Stimulated activated CD4-positive, alpha-beta T cell treated with anti-CD3 and anti-CD28 coated beads, Interleukin-15, amount 100 ng/mL, for 1 hour (primary cell): ENCODE measurements at places on chromosomes 4 and X.
A peak's percentile ranks its signal among the peaks of the same experiment; 100 is the strongest.

DNA sequence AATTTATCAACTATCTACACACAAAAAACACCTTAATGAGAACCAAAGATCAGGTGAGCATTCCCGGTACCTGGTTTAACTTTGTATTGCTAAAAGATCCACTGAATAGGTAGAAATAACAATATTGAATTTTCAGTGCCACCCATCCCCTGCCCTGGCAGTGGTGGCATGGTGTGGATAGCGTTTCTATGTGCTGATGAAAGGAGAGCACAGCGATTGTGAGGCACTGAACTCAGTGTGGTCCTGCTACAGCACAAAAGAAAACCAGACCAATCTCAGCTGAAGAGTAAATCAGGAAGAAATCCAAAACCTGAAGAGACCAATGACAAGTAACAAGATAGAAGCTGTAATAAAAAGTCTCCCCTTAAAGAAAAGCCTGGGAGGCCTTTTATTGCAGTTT, 984.6 kb upstream of the AGA start:
- DNase-seq, result no peak

DNA sequence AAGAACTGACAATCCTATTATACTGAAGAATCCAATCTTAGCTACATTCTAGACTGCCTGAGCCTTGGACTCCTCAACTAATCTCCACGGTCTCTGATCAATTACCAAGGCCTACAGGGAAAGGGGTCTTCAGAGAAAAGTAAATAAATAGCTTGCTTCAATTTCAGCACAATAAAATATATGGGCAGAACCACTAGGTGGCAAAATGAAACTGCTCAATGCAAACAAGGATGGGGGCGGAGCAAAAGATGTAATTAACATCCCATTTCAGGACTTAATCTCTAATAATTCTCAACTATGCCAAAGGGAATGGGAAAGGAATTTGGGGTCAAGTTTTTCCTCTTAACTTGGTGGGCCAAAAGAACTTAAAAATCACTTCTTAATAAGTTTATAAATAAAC, 78.4 kb upstream of the MAP3K15 start:
- no peak for DNase-seq

- DNase-seq, result no peak
Measured at GRCh38 chr4:124941267-124941666, 228.7 kb upstream of the ANKRD50 start.

DNA sequence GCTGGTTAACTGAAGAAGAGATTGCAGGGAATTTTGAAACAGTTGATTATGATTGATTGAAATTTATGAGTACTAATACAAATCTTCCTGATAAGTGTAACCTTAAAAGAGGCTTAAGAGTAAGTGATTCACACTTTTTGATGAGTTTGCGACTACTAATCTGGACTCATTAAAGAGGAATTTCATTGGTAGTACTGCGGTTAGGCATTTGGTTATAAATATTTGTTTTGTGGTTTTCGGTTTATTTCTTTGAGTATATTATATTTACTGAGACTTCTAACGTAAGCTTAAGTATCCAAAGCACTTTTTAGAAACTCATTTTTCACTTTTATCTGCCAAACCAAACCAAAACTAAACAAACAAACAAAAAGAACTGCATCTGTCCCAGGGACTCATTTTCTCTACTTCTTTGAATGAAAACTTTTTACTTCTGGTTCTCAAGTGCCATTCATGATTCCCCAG, 20.7 kb downstream of the SLIT2 start:
- DNase-seq, result no peak

DNA sequence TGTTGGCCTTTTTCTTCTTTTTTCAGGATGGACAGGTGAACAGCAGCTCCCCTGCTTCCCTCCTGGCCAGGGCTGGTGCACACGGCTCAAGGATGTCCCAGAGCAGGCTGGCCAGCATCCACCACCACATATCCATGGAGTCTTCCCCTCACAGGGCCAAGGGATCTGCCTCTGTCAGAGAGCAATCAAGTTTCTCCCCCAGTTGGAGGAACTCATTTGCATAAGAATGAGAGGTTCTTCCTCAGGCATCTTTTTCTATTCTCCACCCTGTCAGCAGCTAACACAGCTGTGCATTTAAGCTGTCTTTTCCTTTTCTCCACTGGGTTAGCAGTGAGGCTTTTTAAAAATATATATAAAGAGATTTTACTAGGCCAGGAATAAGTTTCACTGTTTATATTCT, 143.8 kb downstream of the ANAPC10 start:
- DNase-seq, result no peak

DNA sequence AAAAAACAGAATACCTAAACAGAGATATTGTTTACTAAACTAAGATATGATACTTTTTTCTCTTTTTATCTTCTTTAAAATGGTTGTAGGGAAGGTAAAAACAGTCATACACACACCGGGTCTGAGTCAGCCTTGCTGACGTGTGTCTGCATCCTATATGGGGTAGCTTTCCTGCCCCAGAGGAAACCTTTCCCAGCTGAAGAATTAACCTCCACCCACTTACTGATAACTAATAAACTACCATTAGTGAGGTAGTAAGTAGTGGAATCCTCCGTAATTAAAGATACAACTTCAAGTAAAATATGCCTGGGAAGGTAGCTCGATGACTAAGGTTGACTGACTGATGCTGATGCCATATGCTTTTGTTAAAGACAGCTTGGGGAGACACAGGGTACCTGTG, 312.2 kb downstream of the DCTD start:
- no peak for DNase-seq

- no peak for DNase-seq
Measured at GRCh38 chr4:169070895-169071218, 60.8 kb upstream of the CBR4 start.

GRCh38 chrX:117538178-117539089, 578.2 kb downstream of the KLHL13 start:
- no peak for DNase-seq

GRCh38 chr4:186416451-186417060, 138.8 kb downstream of the MTNR1A start:
- DNase-seq, result no peak

DNA sequence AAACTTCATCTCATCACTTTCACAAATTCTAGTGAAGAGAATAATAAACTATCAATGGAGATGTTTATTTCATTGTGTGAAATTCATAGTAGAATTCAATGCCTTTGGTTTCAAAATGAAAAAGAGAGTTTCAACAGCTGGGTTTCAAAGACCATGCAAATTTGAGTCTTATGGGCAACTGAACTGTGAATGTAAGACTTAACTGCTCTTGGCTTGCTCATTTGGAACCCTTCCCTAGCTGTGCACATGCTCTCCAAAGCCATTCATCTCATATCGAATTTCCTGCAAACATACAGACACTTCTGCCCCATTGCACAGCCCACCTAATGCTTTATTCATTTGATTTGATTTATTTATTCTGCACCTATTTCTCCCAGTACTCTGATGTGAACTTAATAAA, 154.5 kb downstream of the GRXCR1 start:
- no peak for DNase-seq

DNA sequence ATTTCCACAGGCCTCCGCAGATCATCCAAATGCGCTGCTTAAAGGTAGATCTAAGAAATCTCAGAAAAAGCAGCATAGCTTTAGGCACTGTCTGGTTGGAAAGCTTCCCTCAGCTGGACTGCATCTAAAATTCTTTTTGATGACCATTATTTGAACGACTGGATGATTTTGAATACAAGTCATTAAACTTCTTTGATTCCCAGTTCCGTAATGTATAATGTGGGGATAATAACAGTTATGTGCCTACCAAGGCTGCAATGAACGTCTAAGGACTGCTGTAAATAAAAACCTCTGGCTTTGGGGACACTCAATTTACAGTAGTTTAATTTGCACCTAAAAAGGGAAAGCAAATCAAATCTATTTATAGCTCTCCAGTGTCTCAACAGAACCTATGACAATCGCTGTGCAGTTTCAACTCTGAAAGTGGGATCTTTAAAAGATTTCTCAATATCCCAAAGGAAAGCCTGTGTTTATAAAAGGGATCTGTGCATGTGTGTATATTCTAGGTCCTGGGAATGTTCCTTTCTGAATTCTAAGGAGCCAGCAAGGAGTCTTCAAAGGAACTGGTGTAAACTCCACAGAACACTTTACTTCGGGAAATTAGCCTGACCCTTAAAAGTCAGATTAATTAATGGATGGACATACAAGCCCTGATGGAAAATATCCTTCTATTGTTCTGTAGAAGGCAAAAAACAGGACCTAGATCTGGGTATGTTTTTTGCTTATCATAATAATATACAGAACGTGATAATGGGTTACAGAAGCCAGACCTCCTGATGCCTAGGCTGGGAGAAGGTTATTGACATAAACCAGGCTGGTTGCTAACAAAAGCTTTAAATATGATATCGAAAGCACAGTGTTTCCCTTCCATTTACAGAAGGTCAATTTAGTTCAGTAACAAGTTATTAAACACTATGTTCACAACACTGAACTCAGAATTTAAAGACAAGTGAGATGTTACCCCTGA, 53.4 kb downstream of the AFAP1 start:
- no peak for DNase-seq

GRCh38 chrX:104427073-104427472, 138.9 kb upstream of the IL1RAPL2 start:
- DNase-seq, result no peak

GRCh38 chr4:115865736-115866135, 752.3 kb upstream of the NDST4 start:
- no peak for DNase-seq

DNA sequence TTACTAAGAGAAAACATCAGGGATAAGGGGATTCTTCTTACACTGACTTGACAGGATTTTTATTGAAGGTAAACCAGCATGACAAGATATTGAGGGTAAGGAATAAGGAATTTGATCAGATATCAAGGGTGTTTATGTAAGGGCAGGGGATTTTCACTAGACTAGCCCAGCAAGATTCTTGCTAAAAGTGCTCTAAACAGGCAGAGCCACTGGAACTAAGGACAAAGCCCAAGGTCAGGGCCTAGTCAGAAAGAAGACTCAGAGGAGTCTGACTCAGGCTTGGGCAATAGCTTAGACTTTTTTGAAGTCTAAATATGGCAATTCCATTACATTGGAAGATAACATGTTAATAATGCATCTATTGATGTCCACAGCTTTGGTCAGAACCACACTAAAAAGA, 6.5 kb upstream of the GLRA3 start:
- DNase-seq, result no peak

DNA sequence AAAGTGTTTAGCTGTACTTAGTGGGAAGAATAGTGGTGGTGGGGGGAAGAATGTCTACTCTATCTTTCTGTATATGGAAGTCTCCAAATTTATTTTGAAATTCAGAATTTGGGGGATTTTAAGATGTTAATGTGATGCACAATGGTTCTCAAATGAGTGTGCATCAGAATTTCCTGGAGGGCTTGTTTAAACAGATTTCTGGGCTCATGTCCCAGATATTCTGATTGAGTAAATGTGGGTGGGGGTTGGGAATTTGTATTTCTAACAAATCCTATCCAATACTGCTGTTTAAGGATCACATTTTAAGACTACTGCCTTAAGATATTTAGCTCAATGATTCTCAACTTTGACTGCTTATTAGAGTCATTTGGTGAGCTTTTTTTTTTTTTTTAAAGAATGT, 15.1 kb upstream of the INTS6L start:
- no peak for DNase-seq

DNA sequence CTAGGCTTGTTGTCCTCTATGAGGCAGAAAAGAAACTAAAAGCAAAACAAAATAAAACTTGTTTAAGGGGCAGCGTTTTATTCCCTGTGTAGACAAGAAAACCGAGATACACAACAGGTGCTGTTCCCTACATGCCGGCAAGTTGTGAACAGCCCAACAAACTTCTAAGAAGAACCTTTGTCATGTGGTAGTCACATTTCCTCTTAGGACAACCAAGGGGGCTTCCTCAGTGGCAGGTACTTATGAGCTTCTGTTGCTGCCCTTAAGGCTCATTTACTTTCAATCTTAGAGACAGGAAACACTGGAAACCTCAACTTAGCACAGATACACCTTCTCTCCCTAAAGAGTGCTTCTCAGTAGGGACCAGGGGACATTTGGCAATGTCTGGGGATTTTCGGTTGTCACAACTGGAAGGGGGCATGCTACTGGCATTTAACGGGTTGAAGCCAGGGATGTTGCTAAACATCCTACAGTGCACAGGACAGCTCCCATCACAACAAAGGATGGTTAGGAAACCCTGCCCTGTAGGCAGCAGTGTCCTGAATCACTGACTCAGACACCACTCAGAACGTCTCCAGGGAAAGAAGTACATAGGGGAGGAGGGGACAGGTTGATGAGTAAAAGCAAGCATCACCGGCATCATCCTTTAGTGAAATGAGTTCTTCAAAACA, 111.0 kb downstream of the ASB9 start:
- DNase-seq, result no peak

GRCh38 chrX:47502316-47503125, 19.5 kb upstream of the ZNF41 start:
- no peak for DNase-seq

GRCh38 chr4:8503801-8504200, 63.2 kb downstream of the TRMT44 start:
- DNase-seq, result no peak

GRCh38 chr4:138562544-138562991, 320.4 kb upstream of the SLC7A11 start:
- DNase-seq, result no peak

DNA sequence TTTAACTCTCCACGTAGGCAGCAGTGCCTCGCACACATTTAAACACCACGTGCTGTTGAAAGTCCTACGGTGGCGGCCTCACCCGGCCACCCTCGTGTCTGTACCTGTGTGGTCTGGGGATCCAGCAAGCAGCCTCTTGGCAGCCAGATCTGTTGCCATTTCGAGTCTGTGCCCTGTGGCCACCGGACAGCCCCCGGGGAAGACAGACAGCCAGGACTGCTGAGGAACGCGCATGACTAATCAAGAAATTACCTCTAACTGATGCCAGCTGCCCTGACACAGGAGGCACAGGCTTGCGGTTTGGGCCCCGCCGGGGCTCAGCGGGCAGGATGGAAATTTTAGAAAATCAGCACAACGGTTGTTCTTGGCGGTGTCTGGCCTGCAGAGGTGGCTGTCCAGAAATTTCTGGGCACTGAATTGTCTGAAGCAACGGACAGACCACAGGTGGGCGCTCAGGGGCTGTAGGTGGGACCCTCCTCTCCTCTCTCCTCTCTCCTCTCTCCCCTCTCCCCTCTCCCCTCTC, 15.6 kb upstream of the ASMTL start:
- peak; percentile 56 for DNase-seq

GRCh38 chr4:168835880-168836454, 174.1 kb downstream of the CBR4 start:
- no peak for DNase-seq

DNA sequence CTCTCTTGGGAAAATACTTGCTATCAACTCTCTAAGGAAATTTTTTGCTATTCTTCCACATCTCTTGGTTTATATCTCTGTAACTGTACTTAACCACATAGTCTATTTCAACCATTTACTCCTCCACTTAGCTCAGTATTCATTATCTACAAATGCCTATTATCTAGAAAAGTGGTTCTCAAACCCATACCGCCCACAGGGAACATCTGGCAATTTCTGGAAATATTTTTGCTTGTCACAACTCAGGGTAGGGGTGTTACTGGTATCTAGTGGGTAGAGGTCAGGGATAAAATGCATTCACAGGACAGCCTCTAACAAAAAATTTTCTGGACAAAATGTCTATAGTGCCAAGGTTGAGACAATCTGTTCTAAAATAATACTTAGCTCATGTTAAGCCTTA, 14.4 kb downstream of the ATRX start:
- DNase-seq, result no peak

GRCh38 chr4:173056710-173057109, 111.9 kb upstream of the GALNT7 start:
- DNase-seq, result no peak

GRCh38 chrX:49067285-49068120, 6.3 kb downstream of the PRAF2 start:
- no peak for DNase-seq

GRCh38 chrX:100720301-100720700, 11.6 kb downstream of the SYTL4 start:
- no peak for DNase-seq

- DNase-seq, result no peak
Measured at GRCh38 chr4:37685161-37685822, 884 bp downstream of the RELL1 start.
